Stimulated activated CD8-positive, alpha-beta memory T cell treated with anti-CD3 and anti-CD28 coated beads, Interleukin-7, amount 100 ng/mL, for 1 hour (primary cell): ENCODE measurements at places on chromosomes 4 and X.

DNA sequence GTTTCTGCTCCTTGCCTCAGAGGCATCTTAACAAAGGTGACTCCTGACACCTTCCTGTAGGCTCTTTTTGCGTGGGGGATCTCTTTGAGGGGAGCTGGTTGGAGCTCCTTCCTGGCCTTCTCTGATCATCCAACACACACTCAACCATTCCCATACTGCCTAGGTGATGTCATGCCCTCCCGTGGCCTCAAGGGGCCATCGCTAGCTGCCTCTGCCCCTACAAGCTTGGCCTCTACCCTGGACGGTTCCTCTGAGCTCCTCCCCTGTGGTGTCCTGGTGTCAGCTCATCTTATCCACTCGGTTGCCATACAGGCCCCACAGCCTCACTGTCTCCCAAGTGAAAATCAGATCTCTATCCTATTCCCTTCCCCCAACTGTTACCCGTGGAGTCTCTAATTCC, 13.7 kb upstream of the ZNF185 start:
- no peak for DNase-seq

DNA sequence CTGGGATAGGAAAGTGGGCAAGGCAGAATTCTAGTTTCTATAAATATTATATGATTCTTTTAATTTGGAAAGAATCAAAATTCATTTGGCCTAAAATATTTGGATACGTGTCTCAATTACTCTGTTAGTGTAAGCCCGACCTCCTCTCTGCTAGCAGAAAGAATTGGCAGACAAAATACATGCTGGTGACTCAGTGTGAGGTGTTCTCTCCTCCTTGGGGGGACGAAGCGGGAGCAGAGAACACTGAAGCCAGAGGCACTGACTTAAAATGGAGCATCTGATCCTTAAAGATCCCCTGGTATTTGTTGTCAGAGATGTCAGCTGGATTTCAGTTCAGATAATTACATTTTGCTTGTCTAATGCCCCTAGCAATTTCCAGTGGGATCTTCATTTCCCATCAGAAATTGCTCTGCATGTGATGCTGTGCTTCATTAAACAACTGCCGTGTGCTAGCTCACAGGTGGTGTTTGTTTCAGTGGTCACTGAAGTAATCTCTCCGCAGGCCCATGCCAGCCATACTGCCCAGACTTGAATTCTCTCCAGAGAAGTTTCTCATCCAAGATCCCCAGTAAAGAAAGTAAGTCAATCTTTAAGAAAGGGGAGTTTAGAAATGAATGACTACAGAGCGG, 188.7 kb upstream of the TLL1 start:
- DNase-seq: no peak

- DNase-seq: no peak
These were observed 23.5 kb downstream of the ARAP2 start for GRCh38 chr4:36220776-36221175.

- DNase-seq: no peak
These were observed 57.7 kb downstream of the HPGDS start for GRCh38 chr4:94284889-94285288.

GRCh38 chrX:95885074-95885473, 799.6 kb upstream of the DIAPH2 start:
- no peak for DNase-seq

- no peak for DNase-seq
These were observed 7.4 kb downstream of the AFF1 start for GRCh38 chr4:86942185-86942666.

GRCh38 chr4:184143770-184144564, 73.7 kb downstream of the ENPP6 start:
- no peak for DNase-seq
